ENCODE measurements at places on chromosomes 7 and 10.
A peak's percentile ranks its signal among the peaks of the same experiment; 100 is the strongest.

- no peak for DNase-seq
Observed at GRCh38 chr7:94277236-94277635, 117.5 kb upstream of the COL1A2 start.

DNA sequence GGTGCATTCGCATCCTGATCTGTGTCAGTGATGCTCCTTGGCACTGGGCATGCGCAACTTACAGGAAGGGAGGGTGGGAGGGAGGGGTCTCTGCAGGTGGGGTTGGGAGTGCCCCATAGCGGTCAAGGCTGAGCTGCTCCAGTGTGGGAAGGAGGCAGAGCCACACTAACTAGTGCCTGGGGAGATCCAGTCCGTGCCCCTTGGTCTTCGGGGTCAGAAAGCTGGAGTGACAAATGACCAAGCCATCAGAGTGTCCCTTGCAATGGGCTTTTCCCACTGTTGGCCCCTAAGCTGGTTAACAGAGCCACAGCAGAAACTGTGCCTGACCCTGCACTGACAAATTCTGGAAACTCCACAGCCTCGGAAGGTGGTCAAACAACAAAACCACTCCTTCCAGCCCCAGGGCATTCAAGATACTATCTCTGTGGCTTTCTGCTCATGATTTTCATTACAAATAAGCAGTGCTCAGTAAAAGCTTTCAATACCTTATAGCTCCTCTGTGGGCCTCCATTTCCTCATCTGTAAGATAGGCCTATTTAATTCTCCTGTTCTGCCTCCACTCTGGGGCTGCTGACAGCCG is 138.1 kb upstream of the UNC5B start:
- DNase-seq = no peak

- no peak for DNase-seq
Observed at GRCh38 chr7:98294798-98295382, 13.4 kb downstream of the BRI3 start.

- no peak for DNase-seq
Observed at GRCh38 chr7:1533255-1533546, 2.7 kb downstream of the MAFK start.

- no peak for DNase-seq
Observed at GRCh38 chr10:121217331-121217730, 366.2 kb downstream of the WDR11 start.

GRCh38 chr7:40675741-40676140 is 540.9 kb downstream of the SUGCT start:
- no peak for DNase-seq

GRCh38 chr7:107684947-107685463 is 24.4 kb downstream of the SLC26A4 start:
- DNase-seq = no peak

DNA sequence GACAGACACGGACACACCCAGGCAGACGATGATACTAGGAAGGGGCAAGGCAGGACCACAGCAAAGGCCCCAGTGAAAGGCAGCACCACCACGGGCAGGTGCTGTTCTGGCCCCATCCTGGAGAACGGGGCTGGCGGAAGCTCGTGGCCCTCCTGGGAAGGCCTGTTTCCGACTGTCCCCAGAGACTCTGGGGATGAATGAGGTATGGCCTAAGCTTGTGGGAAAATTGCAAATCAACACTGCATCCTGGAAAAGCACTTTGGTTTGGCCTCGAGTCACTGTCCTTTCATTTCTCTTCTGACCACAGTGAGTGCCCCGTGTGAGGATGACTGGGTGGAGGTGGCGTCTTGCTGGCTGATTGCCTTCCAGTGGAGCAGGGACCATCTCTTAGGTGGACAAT is 81.6 kb upstream of the ANLN start:
- DNase-seq = no peak

DNA sequence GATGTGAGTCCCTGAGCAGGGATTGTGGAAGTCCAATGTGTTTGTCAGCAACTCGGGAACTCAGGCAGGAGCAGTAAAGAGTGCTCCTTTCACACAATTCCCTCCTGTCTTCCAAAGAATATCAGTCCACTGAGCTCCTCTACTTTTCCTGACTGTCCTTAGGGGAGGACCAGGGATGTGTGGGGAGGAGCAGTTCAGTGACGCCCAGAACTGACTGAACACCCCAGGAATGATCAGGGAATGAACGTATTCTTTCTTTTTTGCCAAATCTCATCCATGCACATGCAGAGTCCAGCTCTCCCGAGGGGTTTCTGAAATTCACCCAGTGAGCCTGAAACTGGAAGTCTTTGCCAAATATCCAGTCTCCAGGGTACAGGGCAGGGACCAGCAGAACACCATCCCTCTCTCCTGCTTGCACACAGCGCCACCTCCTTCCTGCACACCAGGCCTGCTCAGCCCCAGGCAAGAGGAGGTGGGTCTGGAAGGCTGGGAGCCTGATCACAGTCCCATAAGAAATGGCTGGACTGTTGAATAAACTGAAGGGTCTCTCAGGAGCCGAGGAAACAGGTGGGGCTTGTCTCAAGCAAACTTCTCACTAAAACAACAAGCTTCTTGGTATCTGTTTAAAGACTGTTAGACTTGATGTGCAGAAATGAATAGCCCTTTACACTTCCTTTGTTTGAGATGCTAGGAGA is 294.7 kb downstream of the C7orf25 start:
- peak; percentile 48 for DNase-seq

DNA sequence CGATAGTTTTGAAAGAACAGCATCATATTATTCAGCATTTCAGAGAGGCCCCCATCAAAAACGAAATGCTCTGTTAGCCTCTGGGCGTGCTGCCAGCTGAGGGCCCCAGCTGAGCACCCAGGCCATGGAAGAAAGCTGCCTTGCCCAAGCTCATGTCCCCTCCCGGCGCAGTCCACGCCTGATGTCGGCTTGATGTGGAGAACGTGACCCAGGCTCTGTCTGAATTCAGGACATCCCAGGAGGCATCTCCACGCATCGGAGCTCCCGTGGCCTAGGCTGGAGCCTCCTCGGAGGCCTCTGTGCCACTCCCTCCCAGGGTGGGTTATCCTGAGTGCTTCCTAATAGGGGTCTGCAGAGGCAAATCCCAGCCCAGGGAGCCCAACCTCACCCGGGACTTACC is 218.3 kb upstream of the AKR1E2 start:
- no peak for DNase-seq

- no peak for DNase-seq
Observed at GRCh38 chr7:151822541-151823181, 54.3 kb downstream of the PRKAG2 start.

DNA sequence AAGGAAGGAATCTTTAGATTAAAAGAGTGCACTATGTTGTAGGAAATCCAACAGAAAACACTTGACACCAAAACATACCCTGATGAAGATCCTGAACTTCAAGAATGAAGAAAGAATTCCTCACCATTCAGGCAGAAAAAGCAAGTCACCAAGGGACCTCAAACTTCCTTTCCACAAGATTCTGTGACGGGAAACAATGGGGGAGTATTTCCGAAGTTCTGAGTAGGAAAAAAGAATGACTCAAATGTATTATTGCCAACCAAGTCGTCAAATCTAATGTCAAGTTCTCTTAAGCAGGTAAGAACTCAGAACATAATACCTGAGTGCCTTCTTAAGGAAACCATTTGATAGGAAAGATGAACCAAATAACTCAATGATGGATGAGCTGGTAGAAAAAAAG is 44.7 kb upstream of the MTURN start:
- no peak for DNase-seq

DNA sequence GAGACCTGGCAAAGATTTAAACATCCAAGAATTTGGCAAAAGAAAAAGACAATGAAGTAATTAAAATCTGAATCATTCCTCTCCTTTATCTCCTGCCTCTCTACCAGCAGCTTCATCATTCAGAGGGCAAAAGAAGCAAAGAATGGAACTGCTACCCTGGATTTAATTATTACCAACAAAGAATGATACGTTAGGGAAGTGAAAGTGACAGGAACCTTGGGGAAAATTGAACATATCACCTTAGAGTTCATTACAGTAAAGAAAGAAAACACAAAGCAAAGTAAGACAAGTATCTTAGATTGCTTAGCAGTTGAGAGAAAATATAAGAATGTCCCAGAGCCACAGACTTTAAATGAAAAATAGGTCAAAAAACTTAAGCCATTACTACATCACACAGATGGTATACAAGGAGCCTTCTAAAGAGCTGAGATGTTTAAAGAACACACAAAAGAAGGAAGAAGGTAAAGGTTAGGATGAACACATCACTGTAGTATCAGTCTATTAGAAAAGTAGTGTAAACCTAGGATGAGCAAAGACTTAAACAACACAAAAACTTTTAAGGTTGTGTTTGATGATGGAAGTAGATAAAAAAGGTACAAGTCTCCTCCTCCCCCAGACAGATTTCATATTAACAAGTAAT is 17.5 kb downstream of the CTNNA3 start:
- DNase-seq = no peak

DNA sequence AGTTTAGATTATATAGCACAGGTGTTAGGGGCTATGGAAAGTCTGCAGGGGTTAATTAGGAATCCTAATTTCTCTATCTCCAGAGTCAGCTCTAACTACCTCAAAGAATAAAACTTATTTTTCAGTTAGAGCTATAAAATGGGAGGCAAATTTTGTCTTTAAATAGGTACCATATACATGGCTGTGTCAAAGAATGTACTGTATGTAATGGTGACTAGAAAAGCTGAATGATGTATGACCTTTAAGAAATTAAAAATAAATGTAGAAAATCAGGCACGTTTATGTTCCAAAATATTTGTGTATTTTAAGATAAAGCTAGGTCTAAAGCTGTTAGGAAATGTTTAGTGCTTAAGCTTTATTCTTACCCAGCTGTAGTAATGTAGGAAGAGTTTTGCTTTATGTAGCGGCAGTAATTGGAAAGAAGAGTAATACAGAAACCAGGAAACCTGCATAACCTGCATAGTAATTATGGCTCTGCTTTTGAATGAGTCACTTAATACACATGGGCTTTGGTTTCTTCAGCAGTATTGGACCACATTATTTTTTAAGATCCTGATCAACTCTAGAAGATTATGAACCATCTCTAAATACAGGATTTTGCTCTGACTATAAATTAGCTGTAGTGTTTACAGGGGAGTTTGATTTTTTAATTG is 85.0 kb downstream of the KMT2E start:
- no peak for DNase-seq

DNA sequence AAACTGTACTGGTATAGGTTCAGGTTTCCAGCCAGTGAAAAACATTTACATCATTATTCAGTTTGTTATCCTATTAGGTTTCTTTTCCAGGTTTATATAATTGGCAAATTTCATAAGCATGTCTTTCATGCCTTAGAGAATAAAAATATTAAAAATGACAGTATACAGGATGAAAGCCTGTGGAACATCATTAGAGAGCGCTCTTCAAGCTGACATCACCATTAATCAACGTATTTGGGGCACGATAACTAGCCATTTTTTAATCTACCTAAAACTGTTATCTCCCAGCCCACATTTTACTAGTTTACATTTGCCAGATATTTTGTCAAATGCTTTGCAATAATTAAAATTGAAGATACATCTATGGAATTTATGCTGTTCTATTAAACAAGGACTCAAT is 714.1 kb downstream of the CNTNAP2 start:
- DNase-seq = no peak

DNA sequence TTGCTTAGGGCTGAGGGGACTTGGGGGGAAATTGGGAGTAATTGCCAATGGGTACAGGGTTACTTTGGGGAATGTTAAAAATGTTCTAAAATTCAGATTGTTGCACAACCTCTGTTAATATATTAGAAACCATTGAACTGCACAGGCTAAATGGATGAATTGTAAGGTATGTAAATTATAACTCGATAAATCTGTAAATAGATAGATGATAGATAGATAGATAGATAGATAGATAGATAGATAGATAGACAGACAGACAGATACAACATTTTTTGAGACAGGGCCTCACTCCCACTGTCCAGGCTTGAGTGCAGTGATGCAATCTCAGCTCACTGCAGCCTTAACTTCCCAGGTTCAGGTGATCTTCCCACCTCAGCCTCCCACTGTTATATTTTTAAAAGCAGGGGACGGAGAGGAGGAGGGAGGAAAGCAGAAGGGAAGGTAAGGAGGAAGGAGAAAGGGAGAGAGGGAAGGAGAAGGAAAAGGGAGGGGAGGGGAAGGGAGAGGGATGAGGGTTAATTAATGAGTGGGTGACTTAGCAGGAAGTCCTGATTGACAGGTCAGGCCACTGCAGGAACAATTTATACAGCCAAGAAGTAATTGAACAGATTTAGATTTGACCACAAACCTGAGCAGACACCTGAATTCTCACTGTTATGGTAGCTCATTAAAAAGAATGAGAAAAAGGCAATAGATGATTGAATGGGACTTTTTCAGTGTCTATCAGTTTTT is 38.7 kb downstream of the AOC1 start:
- no peak for DNase-seq

DNA sequence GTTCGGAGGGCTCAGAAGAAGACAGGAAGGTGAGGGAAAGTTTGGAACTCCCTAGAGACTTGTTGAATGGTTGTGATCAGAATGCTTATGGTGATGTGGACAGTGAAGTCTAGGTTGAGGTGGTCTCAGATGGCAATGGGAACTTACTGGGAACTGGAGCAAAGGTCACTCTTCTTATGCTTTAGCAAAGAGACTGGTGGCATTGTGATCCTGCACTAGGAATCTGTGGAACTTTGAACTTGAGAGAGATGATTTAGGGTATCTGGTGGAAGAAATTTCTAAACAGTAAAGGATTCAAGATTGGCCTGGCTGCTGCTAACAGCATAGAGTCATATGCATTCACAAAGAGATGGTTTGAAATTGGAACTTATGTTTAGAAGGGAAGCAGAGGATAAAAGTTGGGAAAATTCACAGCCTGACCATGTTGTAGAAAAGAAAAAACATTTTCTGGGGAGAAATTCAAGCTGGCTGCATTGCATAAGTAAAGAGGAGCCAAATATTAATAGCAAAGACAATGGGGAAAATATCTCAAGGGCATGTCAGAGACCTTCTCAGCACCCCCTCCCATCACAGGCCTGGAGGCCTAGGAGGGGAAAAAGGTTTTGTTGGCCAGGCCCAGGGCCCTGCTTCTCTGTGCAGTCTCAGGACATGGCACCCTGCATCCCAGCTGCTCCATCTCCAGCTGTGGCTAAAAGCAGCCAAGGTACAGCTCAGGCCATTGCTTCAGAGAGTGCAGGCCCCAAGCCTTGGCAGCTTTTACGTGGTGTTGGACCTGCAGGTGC is 26.0 kb upstream of the ARHGAP12 start:
- DNase-seq = no peak

GRCh38 chr7:24422441-24423010 is 138.5 kb downstream of the NPY start:
- DNase-seq = no peak

DNA sequence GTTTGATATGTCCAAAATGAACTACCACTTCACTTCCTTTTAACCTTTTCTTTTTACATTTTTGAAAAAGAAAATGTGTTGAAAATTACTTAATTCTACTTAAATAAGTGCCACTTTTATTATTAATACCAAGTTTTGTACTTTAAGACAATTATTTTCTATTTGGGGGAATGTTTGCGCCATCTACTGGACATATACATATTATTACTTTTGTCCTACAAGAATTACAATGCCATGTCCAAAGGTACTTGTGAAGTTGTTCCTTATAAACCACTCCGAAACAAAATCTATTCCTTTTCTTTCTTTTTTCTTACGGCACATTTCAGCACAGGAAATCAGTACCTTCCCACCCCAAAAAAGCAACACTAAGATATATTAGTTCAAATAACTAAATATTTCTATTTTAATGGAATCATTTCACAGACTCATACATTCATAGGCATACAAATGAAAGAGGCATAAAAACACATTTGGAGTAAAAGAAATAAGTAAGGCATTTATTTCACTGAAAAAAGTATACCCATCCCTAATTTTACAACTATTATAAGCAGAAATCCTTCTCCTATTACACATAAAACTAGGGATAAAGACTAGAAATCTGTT is 169.9 kb downstream of the RNF133 start:
- peak; percentile 42 for DNase-seq

GRCh38 chr10:31148951-31149350 is 117.3 kb upstream of the ZNF438 start:
- peak; percentile 78 for DNase-seq

Data from muscle of leg (tissue), 16 donors.